Activated naive CD8-positive, alpha-beta T cell treated with anti-CD3 and anti-CD28 coated beads, Interleukin-2, amount 50 U/mL, for 16 hours (primary cell): ENCODE measurements at places on chromosomes 3 and 15.

- no peak for DNase-seq
These were observed 199.7 kb downstream of the RPLP1 start for GRCh38 chr15:69652293-69652692.

DNA sequence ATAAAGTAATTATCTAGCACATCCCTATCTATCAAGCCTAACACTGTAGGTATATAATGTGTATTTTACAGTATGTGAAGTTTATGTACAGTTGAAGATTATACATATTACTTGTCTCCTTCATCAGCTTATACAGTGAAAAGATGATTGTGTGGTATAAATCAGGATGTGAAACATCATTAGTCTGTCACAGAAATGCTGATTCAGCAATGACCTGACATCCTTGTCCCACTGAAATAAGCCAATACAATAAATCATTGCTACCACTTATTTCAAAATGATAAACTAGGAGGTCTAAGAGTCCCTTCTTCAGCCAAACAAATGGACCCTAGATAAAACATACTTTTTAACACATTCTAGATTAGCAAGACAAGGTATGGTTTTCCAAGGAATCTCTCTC lies 225.3 kb downstream of the OCA2 start:
- DNase-seq, result no peak

- no peak for DNase-seq
These were observed 98.2 kb upstream of the NR2F2 start for GRCh38 chr15:96232335-96232734.

DNA sequence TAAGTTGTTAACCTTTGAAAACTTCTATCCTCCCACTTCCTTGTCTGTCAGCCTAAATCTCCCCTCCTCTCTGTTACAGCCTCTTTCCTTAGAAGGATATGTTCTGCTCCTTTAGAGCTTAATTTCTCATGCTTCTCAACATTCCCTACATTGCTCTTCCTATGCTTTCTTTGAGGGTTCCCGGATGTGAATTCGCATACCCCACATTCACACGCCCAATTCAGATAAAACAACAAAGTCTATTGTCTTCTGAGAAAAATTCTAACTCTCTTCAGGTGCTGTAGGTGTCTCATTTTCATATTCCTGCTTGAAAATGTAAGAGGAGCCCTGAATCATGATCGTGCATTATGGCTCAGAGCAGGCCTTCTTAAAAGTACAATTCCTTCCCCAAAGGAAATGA lies 171.8 kb upstream of the DPH6 start:
- DNase-seq, result no peak

GRCh38 chr3:167450195-167450594 lies 23.6 kb downstream of the SERPINI2 start:
- no peak for DNase-seq

DNA sequence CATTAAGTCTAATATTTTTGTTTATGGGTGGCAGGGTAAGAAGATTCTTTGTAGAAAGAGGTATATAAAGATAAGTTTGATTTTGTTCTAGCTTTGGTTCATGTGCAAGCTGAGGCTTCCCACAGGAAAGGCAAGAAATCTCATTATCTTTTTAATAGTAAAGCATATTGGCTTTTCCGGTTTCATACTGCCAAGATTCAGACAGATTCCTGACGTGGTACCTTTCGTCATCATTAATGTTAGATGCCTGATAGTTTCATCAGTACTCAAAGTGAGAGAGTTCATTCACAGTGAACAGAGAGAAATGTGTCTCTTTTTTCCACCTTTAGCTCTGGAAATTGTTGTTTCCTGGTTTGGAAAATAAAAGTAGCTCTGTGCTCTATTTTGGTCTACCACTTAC lies 16.5 kb downstream of the TPM1 start:
- DNase-seq, result no peak

DNA sequence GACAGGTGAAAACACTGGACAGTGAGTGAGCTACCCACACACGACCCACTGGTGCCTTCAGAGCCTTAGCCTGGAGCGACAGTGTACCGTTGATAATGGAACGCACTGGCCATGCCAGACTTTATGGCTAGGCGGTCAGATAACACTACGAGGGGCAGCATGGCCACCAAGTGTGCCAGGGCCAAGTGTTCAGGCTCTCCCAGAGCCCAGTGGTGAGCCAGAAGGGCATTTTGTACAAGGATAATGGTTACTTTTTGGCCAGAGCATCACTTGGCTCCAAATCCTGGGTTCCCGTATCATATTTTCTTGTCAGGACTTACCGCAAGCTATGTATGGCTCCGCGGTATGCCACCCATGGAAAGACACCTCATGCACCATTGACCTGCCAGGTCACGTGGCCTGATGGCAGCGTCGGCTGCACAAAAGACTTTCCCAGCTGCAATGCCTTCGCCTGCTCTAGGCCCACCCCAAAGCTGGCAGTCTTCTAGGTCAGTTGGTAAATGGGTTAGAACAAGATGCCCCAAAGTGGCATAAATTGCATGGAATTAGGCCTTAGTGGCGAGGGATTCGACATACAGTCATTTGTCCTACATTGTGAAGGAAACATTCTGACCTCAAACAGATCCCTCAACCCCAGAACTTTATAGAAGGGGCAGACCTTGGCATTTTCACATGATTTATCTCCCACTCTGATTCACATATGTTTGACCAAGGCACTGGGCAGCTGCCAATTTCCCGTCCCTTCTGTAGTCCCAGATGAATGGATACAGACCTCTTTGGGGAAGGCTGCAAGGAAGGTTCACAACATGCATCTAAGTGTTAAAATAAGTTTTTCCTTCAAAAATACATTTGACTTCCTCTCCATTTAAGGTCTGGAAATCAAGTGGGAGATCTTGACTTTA lies 12.2 kb upstream of the SLC28A1 start:
- no peak for DNase-seq

DNA sequence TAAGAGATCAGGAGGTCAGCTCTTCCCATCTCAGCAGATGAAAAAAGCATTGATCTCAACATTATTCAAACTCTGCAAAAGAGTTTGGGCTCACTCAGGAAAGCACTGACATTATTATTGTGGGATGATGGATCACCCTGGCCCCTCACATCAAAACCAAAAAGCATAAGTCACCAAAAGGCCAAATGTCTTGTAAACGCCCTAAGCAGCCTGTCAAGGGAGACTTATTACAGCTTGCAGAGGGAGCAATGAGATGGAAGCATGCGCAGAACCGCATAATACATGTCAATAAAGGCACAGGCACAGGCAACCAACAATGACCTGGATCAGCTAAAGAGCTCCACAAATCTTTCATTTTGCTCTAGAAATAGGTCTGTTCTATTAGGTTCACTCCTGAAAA lies 4.6 kb downstream of the FSIP1 start:
- DNase-seq, result no peak

DNA sequence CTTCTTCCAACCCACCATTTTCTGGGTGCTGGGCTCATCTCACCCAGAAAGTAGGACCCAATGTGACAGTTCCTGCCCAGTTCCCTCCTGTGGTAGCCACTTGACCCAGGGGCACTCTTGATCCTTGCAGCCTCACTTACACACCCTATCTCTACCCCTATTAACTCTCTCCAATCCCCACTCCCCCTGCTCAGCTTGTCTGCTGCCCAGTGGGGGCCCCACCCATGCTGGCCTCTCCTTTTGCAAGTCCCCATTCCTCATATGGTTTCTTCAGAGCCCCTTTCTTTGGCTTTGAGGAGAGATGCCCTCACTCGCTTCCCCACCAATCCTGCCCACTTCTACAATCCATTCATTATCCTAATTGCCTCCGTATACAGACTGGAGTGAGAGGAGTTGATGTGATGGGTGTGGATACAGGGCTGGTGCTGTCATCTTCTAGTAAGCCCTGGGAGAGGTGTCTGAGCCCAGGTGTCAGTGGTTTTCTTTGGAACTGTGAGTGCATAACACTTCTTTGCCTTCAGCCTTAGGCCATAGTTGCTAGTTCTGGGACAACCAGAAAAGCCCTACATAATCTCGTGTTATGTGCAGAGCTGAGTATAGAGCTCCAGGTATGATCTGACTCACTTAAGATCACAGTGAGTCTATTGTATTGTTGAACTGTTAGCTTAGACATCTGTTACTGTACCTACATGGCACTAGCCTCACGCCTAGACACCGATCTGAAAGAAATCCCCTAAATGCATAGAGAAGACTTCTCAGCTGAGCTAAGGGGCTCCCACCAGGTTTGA lies 4.8 kb upstream of the CCR5 start:
- DNase-seq, result no peak

GRCh38 chr3:15860014-15860934 lies 62.5 kb upstream of the ANKRD28 start:
- peak; percentile 25 for DNase-seq

- no peak for DNase-seq
These were observed 28.0 kb upstream of the SLCO2A1 start for GRCh38 chr3:134057654-134058110.

DNA sequence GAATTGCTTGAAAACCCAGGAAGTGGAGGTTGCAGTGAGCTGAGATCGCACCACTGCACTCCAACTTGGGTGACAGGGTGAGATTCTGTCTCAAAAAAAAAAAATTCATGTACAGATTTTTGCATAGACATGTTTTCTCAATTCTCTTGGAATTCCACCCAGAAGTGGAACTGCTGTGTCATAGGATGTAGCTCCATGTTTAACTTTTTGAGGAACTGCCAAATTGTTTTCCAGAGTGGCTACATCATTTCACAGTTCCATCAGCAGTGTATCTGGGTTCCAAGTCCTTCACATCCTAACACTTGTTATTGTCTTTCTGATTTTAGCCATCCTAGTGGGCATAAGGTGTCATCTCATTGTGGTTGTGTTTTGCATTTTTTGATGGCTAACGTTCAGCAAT lies 9.9 kb downstream of the CAPN7 start:
- no peak for DNase-seq

DNA sequence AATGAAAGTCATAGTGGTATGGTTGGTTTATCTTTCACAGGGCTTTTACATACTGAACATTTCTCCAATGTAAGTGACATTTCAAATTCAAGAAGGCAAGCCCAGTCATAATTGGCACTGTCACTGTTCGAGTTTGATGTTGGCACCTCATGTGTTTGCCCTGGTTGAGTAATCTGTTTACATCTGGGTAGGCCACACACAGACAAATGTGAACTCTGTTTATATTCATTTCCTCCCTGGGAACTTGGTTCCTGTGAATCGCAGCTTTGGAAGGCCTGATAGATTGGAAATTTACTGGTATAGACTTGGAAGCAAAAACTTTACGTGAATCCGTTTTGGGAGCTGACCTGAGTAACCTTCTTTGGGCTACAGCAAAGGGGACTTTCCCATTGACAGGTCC lies 395.2 kb upstream of the AZI2 start:
- no peak for DNase-seq

DNA sequence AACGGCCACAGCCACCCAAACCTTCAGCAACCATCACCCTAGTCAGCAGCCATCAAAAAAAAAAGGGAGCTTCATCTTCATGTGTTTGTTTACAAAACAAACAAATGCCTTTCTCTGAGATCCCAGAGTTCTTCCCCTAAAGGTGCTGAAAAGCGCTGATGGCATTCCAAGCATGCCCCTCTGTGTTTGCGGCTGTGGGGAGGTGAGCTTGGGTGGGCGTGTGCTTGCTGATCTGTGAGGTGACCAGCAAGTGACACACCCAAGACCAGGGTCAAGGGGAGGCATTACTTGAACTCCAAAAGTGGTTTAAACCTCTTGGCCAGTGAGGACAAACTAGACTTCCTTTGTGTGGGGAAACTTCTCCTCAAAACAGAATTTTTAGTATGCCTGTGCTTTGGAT lies 81.5 kb downstream of the DHX36 start:
- no peak for DNase-seq

- DNase-seq, result no peak
These were observed 4.5 kb downstream of the SMC4 start for GRCh38 chr3:160403796-160404470.

- DNase-seq, result no peak
These were observed 29.7 kb upstream of the TOPBP1 start for GRCh38 chr3:133691273-133692107.
